ENCODE measurements at places on chromosomes 3 and 15. TPM values are rescaled to one million over a fixed set of nuclear protein-coding genes. Genes with fewer than 3 reads are reported as not detected.

CX3CR1 gene
- not detected for total RNA-seq

MKRN2 gene
- 17.8 TPM for total RNA-seq

DNA sequence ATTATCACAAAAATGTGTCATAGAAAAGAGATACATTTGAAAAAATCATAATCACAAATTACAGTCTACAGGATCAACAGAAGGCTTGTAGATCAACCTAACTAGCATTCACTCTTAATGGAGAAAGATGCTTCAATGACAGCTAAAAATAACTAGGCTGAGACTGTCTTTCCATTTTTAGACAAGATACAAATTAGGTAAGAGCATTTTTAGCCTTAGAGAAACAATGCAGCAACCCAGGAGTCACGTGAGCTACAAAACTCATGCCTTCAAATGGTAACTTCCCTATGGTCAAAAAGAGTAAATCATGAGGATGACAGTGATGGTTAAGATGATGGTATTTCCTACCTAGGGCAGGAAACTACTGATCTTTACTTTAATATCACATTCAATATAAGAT, 415.4 kb downstream of the MAGI1 start:
- no peak for DNase-seq

GRCh38 chr3:119388577-119388976, 74.8 kb downstream of the TMEM39A start:
- DNase-seq = no peak

GRCh38 chr3:97148931-97149330, 334.5 kb downstream of the EPHA6 start:
- no peak for DNase-seq

Measured in H1 (cell line).